ENCODE measurements at places on chromosomes 5 and 9.

DNA sequence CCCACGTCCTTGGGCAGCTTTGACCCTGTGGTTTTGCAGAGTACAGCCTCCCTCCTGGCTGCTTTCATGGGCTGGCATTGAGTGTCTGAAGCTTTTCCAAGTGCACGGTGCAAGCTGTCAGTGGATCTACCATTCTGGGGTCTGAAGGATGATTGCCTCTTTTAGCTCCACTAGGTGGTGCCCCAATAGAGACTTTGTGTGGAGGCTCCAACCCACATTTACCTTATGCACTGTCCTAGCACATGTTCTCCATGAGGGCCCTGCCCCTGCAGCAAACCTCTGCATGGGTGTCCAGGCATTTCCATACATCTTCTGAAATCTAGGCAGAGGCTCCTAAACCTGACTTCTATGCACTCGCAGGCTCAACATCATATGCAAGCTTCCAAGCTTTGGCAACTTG, 644.2 kb upstream of the CDH9 start:
- DNase-seq: no peak

DNA sequence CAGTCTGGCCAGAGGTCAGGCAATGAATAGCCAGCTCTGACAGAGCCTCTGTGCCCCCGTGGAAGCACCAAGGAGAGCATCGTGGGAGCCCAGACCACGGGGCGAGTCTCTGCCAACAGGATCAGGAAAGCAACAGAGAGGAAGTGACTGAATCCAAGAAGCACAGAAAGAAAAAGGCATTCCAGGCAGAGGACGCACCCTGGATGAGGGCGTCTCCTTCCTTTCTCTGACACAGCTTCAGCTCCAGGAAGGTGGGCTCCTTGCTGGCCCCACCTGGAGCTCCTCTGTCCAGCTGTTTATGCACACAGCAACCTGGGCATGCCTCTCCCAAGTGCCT, 16.6 kb downstream of the HK3 start:
- DNase-seq: no peak

DNA sequence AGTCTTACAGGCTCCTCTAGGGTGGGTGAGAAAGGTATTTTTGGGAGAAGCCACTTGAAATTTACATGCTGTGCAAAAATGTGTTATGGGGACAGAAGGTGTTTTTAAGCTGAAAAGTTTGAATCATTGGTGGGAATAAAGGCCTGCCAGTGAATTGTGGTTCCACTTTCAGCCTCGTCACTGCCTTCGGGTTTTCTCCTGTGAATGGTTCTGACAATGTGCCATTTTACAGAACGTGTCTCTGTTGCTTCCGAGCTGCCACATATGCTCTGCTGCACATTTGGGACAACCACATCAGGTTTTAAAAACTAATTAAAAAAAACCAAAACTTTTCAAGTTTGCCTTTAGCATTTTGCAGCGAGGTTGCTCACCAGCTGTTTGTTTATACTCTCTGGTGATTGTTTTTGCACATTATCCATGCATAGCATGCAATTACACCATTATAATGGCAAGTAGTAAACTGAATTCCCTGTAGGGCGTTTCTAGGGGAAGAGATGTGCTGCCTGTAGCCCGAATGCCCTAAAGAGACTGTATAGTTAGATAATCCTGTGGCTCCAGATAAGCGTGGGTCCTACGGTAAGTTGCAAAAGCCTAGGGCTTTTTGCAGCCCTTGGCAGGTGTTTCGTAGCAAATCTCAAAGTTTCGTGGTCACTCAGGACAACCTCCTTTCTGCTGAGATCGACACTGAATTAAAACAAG, 40.1 kb upstream of the SUB1 start:
- DNase-seq: no peak

DNA sequence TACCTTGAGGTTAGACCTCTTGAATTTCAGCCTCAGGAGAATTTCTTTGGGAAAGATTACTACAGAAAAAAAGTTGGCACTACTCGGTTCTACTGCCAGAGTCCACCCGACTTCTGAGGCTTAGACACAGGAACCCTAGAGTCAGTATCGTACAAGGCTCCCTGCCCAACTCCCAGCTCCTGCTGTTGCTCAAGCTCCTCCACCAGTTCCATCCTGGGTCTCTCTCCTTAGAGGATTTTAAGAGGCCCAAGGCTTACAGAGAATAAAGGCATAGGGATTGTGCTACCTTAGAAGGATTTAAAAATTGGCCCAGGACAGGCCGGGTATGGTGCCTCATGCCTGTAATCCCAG, 29.0 kb upstream of the SSBP2 start:
- no peak for DNase-seq

- no peak for DNase-seq
These were observed 5.4 kb upstream of the ABO start for GRCh38 chr9:133280392-133280791.

- DNase-seq: no peak
These were observed 274.4 kb upstream of the SEMA6A start for GRCh38 chr5:116848954-116849581.

GRCh38 chr5:127012916-127013315, 17.4 kb downstream of the MARCHF3 start:
- DNase-seq: no peak

DNA sequence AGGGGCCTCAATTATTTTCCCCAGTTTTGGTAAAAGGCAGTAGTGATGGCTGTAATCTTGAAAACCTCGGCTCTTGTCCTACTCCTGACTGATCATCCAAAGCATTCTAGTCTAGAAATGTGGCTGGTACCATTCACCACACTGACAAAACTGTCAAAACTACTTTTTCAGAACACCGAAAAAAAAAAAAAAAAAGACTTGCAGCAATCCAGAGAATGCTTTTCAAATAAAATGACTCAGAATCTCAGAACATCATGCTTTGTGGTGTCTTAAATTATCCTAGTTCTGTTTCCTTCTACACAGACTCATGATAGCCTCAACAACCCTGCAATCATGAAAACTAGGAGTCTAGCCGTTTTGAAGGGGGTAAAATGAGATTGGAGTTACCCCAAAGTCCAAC, 13.4 kb downstream of the SLC28A3 start:
- DNase-seq: no peak

DNA sequence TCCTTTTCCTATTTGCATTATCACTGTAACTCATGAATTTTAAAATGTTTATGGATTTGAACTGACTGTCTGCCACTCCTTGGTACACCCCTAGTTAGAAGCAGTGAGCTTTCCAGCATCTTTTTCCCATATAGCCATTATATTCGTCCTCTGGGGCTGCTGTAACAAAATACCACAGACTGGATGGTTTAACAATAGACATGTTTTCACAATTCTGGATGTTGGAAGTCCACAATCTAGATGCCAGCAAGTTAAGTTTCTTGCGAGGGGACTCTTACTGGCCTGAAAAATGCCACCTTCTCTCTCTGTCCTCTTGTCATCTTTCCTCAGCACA, 530.0 kb downstream of the SEMA5A start:
- no peak for DNase-seq

- no peak for DNase-seq
These were observed 130.5 kb downstream of the ST8SIA4 start for GRCh38 chr5:100772548-100772947.

DNA sequence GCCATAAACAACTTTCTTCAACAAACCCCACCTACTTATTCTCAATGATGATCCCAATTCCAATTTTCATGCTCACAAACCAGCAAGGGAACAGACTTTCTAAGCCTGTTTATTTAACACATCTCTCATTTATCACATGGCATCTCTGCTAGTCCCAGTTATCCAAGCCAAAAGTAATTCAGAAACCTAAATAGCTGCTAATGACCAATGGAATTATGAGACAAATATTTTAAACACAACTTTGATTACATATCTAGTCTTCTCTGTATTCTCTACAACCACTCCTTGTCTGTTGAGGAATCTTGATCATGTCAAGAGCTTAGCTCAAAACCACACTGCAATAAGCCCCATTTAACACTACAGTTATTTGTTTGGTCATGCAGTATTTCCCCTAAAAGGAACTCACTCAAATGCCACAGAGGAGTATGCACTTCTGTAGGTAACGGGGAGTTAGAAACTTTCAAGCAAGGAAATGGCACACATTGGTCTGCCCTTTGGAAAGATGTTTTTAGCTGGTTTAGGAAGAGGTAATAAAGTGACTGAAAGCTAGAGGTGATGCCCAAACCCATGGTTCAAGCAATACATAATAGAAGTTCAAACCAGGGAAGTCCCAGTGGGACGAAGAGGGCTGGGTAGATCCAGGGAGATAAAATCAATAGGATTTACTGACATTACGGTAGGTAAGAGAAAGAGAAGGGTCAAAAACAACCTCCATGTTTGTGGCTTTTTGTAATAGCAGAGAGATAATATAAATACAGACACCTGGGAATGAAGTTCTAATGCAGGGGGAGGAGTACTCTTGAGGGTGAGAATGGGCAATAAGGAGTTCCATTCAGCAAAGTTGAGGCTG, 42.1 kb upstream of the HTR4 start:
- DNase-seq: no peak

DNA sequence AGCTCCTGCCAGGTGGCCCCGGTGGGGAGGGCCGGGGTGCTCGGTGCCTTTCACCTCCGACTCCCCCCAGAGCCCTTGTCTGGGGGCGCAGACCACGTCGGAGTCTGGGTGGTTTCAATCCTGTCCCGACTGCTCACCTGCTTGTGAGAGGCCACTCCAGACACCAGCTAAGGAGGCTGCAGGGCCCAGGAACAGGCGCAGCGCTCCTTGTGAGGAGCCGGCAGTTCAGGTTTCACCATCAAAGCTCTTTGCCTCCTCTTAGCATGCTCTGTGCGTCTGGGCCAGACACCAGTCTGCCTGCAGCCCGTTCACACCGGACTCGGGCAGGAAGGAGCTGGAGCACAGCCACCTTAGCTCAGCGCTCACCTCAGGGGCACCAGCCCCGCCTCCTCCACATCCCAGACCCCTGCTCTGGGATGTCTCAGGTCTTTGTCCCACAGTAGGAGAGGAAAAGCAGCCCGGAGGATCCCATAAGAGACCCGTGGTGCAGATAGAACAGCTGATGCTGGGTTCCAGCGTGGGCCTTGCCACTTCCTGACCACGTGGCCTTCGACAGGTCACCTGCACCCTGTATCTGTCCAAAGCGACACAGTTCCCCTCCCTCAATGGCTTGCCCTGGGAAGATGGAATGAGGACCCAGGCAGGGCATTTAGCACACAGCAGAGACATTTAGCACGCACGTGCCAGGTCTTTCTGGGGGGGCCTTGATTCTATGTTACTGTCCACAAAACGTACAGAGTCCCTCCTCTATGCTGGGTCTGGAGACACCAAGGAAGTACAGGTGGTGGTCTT, 106.2 kb upstream of the LMX1B start:
- no peak for DNase-seq

- no peak for DNase-seq
These were observed 22.5 kb downstream of the LHFPL2 start for GRCh38 chr5:78626009-78626571.

GRCh38 chr9:98874721-98875255, 67.3 kb downstream of the GALNT12 start:
- DNase-seq: no peak

- DNase-seq: no peak
These were observed 451.4 kb downstream of the KDM4C start for GRCh38 chr9:7209016-7209715.

DNA sequence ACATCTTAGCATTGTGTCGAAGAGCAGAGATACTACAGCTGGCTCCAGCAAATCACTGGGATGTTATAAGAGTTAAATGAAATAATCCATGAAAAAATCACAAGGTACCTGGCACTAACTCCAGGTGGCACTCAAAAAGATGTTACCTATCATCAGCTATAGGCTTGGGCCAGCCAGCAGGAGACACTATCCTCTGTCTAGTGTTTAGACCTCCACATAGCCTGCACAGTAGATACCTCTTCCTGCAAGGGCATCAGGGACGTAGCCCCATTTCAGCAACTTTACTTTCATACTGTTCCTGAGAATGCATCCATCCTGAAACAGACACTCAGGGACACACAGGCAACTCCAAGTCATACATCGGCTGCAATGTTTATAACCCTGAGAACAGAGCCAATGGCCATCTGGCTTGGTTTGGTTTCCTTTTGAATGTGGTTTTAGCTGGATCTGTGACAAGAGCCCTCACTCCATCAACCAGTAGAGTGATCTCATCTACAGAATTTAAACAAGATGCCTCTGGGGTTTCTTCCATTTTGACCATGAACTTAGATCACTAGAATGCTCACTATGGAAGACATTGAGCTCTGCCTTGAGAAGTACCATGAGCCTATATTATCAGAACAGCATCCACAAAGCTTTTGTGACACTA, 69.9 kb downstream of the TLE1 start:
- no peak for DNase-seq

GRCh38 chr5:126869005-126869451, 92.1 kb downstream of the LMNB1 start:
- no peak for DNase-seq

GRCh38 chr9:134565316-134565915, 76.2 kb upstream of the COL5A1 start:
- no peak for DNase-seq

DNA sequence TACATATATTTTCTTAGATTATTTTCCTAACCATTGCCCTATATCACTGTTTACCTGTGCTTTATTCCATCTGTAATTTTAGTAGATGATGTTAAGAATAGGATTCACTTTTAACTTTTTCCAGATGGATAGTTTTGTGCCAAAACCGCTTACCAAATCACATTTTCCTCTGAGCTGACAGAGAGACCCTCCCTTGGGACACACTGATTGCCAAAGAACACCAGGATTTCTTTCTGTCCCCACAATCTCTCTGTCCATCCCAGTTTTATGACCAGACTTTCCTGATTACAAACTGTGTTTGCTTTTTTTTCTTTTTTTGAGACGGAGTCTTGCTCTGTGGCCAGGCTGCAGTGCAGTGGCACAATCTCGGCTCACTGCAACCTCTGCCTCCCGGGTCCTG, 81.3 kb upstream of the SPATA31C2 start:
- no peak for DNase-seq

- no peak for DNase-seq
These were observed 925 bp upstream of the SAPCD2 start for GRCh38 chr9:137071282-137071681.

GRCh38 chr9:82116556-82116955, 128.0 kb downstream of the SPATA31D1 start:
- DNase-seq: no peak

DNA sequence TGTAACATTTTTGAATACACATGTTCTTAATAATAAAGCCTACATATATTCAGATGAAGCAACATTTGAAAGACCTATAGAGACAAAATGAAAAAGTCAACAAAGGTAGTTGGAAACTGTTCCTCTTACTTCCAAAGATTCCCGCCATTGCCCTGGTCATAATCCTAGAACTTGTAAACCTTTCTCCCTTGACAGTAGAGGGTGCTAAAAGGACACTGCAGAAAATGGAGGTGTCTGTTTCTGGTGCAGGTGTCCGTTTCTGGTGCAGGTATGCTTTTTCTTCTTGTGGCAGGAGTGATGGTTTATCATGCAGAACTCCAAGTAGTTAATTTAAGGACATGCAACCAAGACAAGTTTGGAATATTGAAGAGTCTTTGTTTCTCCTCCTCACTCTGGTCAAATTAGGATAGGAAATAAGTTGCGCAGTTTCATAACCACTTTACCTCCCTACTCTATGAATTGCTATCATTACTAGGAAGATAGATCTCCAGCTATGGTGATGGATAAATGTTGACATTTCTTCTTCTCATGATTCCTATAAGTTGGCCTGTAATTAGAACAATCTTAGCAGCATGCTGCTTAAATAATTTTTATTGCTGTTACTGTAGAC, 56.0 kb upstream of the FAM174A start:
- DNase-seq: no peak

GRCh38 chr9:131318231-131319085, 28.9 kb downstream of the PLPP7 start:
- DNase-seq: no peak

GRCh38 chr5:179880848-179881590, 22.4 kb upstream of the MRNIP start:
- DNase-seq: no peak

- DNase-seq: no peak
These were observed 24.9 kb upstream of the CCDC112 start for GRCh38 chr5:115321309-115321708.

Measured in activated CD8-positive, alpha-beta memory T cell treated with anti-CD3 and anti-CD28 coated beads for 1 hour (primary cell).